ENCODE measurements at places on chromosomes 16 and 17. TPM values are rescaled to one million over a fixed set of nuclear protein-coding genes. Genes with fewer than 3 reads are reported as not detected.
A peak's percentile ranks its signal among the peaks of the same experiment; 100 is the strongest.

GRCh38 chr16:11788914-11789313, 8.1 kb downstream of the ZC3H7A start:
- no peaks in the 10 kb centered on the region for H3K27me3 ChIP-seq
- DNase-seq: peak; percentile 49
- H3K4me1 ChIP-seq: peaks cover 95% of the 10 kb centered on the region
- peaks cover 3% of the 10 kb centered on the region for H3K36me3 ChIP-seq
- peak overlapping the region; percentile 99 for H3K27ac ChIP-seq

- peaks cover 31% of the 10 kb centered on the region for H3K4me1 ChIP-seq
- H3K4me3 ChIP-seq: no peak overlapping the region
- no peaks in the 10 kb centered on the region for H3K27me3 ChIP-seq
- H3K27ac ChIP-seq: no peak overlapping the region
Measured at GRCh38 chr16:28977703-28978662, 3.4 kb downstream of the SPNS1 start.

Gene ACSM2A
- not detected for total RNA-seq

DNA sequence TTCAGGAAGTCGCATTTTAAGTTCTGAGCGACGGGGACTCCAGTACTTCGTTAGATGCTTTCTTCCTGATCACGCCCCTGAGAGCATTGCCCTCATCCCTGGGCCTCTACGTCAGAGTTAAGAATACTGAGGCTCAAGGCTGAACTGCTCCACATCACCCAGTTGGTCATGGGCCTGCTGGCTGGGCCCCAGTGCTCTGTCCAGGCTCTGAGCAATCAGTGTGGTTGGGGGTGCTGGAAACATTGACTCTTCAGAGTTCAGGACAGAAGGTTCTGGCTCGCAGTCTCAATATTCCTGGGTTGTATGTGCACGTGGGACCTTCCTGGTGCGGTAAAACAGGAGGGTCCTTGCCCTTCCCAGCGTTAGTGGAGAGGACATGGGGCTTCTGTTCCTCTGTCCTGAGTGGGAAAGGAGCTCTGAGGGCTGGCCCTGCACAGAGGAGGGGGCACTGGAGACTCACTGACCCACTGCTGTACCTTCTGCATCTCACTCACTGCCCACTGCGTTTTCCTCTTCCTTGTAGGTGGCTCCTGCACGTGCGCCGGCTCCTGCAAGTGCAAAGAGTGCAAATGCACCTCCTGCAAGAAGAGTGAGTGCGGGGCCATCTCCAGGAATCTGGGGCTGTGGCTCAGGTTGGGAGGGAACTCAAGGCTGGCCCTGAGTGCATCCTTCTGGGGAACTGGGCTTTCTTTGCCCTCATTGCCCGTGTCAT, 518 bp downstream of the MT1E start:
- H3K27ac ChIP-seq: no peak overlapping the region
- peaks cover 22% of the 10 kb centered on the region for H3K4me1 ChIP-seq
- DNase-seq: no peak
- H3K27me3 ChIP-seq: peaks cover 2% of the 10 kb centered on the region

Gene RASD1
- total RNA-seq: 0.72 TPM

DNA sequence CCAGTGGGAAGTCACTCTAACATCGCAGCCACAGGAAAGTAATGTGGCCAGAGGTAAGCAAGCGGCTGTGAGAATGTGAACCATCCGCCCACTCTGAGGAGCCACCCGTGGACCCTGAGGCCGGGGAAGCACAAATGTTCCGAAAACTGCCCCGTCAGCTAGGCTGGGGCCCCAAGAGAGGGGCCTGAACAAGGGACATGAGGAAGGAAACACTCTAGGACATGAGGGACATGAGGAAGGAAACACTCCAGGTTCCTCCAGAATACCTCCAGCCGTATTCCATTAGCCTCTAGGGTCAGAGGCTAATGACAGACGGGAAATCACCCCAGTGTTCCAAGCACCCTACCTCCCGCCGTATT, 317 bp downstream of the TEFM start:
- peaks cover 24% of the 10 kb centered on the region for H3K4me1 ChIP-seq
- H3K4me3 ChIP-seq: peak overlapping the region; percentile 95
- H3K27ac ChIP-seq: peak overlapping the region; percentile 78
- peak; percentile 37 for DNase-seq

- no peak for DNase-seq
- H3K27me3 ChIP-seq: no peaks in the 10 kb centered on the region
- no peak overlapping the region for H3K4me3 ChIP-seq
Measured at GRCh38 chr16:55842369-55843104, 9.6 kb upstream of the CES1 start.

Gene ARL5C
- not detected for total RNA-seq

- no peaks in the 10 kb centered on the region for H3K36me3 ChIP-seq
- no peak overlapping the region for H3K4me3 ChIP-seq
- H3K27ac ChIP-seq: no peak overlapping the region
- DNase-seq: no peak
- H3K4me1 ChIP-seq: no peaks in the 10 kb centered on the region
Measured at GRCh38 chr17:41555105-41555887, 16.6 kb downstream of the KRT9 start.

DNA sequence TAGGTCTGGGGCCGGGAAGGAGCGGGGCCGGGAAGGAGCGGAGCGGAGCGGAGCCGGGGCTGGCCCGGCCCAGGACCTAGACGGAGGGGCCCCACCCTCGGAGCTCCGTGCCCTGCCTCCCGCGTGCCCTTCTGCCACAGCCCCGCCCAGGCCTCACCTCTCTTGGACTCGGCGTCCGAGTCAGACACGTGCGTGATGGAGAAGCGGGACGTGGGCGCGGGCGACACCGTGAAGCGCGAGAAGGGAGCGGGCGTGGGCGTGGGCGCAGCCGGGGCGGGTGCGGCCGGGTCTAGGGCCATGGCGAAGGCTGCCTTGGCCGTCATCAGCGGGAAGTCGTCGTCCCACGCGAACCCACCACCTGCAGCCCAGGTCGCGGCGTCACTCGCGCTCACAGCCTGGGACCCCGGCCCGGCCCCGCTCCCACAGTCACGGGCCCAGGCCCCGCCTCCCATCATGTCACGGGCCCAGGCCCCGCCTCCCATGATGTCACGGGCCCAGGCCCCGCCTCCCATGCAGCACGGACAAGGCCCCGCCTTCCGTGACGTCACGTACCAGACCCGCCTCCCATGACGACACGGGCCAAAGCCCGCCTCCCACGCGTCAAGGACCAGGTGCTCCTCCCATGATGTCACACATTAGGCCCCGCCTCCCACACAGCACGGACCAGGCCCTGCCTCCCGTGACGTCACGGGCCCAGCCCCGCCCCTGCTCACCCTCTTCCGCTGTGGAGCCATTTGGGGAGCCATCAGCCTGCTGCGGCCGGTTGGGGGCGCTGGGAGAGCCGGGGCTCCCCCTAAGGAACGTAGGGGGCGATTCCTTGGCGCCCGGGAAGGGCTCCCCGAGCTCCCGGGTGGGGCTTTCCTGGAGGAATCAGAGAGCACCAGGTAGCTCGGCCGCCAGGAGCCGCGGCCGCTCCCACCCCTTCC, 45.8 kb upstream of the PVALEF start:
- no peak overlapping the region for H3K27ac ChIP-seq
- peaks cover 15% of the 10 kb centered on the region for H3K4me1 ChIP-seq

DNA sequence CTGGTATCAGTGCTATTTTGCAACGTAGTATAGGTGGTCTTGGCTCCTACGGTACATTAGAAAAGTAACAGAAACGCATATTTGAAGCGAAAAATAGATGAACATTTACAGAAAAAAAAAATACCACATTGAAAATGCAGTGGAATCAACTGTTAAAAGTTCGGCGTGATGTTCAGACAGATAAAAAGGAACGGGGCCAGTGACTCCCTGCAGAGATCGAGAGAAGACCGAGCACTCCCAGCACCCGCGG, 440 bp upstream of the ZNF778 start:
- DNase-seq: no peak
- H3K27me3 ChIP-seq: no peaks in the 10 kb centered on the region
- peak overlapping the region; percentile 86 for H3K4me3 ChIP-seq
- peaks cover 11% of the 10 kb centered on the region for H3K36me3 ChIP-seq

DNA sequence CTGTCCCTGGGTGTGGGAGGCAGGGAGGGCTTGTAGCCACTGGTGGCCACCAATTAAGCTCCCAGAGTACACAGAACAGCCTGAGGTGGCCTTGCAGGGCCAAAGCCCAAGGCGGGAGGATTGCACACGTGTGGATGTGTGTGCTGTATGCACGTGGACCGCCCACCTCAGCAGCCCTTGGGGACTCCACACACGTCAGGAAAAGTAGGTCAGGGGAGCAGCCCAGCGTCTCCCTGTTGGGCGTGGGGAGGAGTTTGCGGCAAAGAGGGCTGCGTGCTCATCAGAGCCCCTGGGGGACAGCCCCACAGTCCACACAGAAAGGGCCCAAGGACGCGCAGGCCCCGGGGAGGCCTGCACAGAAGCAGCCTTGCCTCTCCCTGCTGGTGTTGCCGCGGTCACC, 19.6 kb downstream of the SBK1 start:
- no peak overlapping the region for H3K4me3 ChIP-seq
- H3K4me1 ChIP-seq: peaks cover 56% of the 10 kb centered on the region
- peak overlapping the region; percentile 80 for H3K27ac ChIP-seq
- H3K27me3 ChIP-seq: no peaks in the 10 kb centered on the region

GRCh38 chr17:70190959-70191805, 21.9 kb downstream of the KCNJ2 start:
- H3K4me1 ChIP-seq: no peaks in the 10 kb centered on the region
- DNase-seq: no peak
- H3K27me3 ChIP-seq: no peaks in the 10 kb centered on the region
- no peak overlapping the region for H3K4me3 ChIP-seq

Gene SLFN14
- total RNA-seq: 0.57 TPM

Gene NAGLU
- 11.8 TPM for total RNA-seq

Gene ZNF423
- total RNA-seq: 0.05 TPM

DNA sequence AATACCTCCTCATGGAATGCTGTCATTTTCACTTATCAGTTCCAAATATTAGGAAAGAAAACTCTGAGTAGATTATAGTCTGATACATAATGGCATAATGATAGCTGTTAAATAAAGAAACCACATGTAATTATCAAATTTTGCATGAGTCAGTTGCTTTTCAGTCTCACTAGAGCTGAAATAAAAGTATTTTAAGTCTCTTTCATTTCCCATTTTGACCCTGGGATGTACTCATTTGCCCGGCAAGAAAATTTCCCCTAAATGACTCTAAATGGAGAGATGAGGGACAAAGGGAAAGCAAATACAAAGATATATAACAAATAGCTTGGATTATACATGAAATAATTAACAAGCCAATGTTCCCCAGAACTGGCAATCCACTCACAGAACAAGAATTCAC, 47.9 kb upstream of the CPHXL start:
- H3K4me1 ChIP-seq: no peaks in the 10 kb centered on the region
- no peak overlapping the region for H3K4me3 ChIP-seq
- H3K27ac ChIP-seq: no peak overlapping the region

DNA sequence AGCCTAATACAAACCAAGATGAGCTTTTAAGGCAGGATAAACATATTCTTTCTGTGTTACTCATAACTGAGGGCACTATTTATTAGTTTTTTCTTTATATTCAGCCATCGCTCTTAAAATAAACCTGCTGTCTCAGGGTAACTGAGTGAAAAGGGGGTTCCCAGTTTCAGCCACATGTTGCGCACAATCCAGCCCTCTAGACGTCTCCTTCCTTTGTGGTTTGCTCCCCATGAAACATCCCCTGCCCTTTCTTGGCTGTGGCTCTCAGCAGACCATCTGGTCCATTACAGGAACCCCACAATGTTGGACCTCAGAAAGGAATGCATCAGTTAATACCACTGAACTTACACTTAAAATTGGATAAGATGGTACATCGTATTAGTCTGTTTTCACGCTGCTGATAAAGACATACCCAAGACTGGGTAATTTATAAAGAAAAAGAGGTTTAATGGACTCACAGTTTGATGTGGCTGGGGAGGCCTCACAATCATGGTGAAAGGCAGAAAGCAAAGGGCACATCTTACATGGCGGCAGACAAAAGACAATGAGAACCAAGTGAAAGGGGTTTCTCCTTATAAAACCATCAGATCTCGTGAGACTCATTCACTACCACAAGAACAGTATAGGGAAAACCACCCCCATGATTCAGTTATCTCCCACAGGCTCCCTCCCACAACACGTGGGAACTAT, 12.6 kb upstream of the IL21R start:
- no peaks in the 10 kb centered on the region for H3K36me3 ChIP-seq
- H3K4me1 ChIP-seq: no peaks in the 10 kb centered on the region
- no peak overlapping the region for H3K4me3 ChIP-seq
- DNase-seq: no peak

- no peaks in the 10 kb centered on the region for H3K4me1 ChIP-seq
- H3K27me3 ChIP-seq: peaks cover 31% of the 10 kb centered on the region
- no peak overlapping the region for H3K4me3 ChIP-seq
- no peak overlapping the region for H3K27ac ChIP-seq
Measured at GRCh38 chr16:2372684-2373083, 32.2 kb upstream of the ABCA3 start.

DNA sequence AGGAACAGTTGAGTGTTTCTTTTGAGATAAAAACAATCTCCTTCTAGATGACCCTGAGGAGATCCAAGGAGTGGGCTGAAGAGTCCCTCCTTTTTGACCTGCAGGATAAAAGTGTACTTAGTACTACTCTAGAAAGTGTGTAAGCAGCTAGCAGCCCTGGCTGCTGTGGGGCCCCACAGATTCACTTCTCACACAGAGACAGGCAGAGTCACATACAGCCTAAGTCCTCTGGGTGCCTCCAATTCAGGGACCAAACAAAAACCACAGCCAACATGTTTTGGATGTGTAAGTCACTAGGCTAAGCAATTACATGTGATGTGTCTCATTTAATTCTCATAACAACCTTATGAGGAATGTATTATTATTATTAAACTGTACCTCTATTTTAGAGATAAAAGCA, 97.1 kb downstream of the TMEM100 start:
- DNase-seq: no peak
- peak overlapping the region; percentile 68 for H3K4me3 ChIP-seq
- peaks cover 9% of the 10 kb centered on the region for H3K4me1 ChIP-seq
- no peaks in the 10 kb centered on the region for H3K27me3 ChIP-seq
- no peaks in the 10 kb centered on the region for H3K36me3 ChIP-seq
- no peak overlapping the region for H3K27ac ChIP-seq

GRCh38 chr17:59751955-59752413, 44.5 kb downstream of the VMP1 start:
- H3K27ac ChIP-seq: peak overlapping the region; percentile 77
- peak; percentile 15 for DNase-seq
- H3K36me3 ChIP-seq: no peaks in the 10 kb centered on the region
- peaks cover 35% of the 10 kb centered on the region for H3K4me1 ChIP-seq
- peak overlapping the region; percentile 63 for H3K4me3 ChIP-seq

Gene PRR35
- not detected for total RNA-seq

DNA sequence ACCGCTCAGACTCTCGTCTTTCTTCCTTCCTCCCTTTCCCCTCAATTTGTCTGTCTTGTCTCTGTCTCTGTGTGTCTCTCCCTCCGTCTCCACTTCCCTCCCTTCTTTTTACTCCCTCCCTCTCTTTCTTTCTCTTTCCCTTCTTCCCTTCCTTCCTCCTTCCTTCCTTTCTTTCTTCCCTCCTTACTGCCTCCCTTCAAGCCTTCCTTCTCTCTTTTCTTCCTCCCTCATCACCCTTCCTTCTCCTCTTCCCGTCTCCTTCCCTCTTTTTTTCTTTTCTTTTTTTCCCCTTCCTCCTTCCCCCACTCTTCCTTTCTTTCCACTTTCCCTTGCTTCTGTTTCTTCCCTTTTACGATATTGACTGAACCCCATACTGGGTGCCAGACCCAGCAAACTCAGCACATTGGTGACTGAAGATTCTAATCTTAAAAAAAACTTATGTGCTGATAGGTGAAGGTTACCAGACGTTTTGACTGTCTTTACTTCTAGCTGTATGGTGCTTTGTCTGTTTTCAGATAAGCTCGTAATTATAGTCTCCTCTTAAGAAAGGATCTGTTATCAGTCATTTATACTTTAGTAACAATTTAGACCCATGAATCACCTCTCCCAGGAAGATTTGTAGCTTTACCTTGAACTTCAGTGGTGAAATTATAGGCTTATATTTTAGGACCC, 481 bp upstream of the BRD7 start:
- peak overlapping the region; percentile 91 for H3K4me3 ChIP-seq
- peak; percentile 28 for DNase-seq
- H3K36me3 ChIP-seq: peaks cover 14% of the 10 kb centered on the region
- peak overlapping the region; percentile 60 for H3K27ac ChIP-seq
- H3K4me1 ChIP-seq: peaks cover 37% of the 10 kb centered on the region
